Activated CD8-positive, alpha-beta memory T cell treated with anti-CD3 and anti-CD28 coated beads, Interleukin-2, amount 50 U/mL, for 48 hours (primary cell): ENCODE measurements at places on chromosomes 13 and 19.

- DNase-seq: no peak
Observed at GRCh38 chr19:21824679-21825078, 11.3 kb downstream of the ZNF43 start.

DNA sequence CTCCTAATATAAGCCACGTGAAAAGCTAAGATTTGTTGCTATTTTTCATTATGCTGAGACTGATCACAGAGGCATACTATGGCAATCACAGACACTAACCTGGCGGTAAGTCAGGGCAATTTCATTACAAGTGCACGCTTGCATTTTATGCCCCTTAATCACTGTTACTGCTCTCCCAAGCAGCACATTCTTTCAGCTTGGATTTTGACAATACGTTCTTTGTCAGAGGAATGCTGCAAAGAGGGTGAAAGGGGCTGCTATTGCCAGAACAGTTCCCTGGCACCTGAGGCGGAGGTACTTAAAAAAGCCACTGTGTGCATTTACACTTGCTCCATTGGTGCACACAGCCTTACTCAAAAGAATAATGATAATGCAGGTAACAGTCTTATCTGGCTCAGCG is 346.6 kb downstream of the RFC3 start:
- DNase-seq: no peak

DNA sequence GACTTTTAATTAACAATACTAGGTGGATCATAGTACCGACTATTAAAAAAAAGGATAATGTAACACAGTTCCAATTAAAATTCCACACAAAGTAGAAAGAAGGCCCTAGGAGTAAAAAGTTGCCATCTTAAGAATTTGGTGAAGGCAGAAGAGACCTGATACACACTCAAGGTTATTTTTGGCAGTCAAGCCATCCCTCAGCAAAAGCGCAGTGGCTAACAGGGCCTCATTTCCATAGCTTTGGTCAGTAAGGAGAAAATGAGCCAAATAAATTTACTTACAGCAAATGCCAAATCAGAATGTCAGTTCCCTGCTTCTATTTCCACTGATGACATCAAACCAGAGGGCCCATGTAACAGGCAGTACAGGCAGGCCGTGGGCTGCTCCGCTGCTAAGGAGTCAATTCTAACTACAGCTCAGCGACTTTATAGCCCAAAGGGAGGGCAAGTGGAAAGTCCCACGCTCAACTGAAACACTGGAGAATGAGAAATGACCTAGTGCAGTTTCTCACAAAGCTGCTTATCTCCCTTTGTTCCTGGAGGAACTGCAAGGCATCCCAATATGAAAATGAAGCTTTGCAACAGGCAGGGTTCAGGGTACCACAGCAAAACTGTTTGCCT is 6.3 kb downstream of the ARGLU1 start:
- DNase-seq: peak; percentile 71

GRCh38 chr19:56973713-56974555 is 133.4 kb upstream of the PEG3 start:
- no peak for DNase-seq
